Stimulated activated CD4-positive, alpha-beta T cell treated with anti-CD3 and anti-CD28 coated beads, Interleukin-4, amount 100 ng/mL, for 24 hours (primary cell): ENCODE measurements at places on chromosomes 6 and 20.

DNA sequence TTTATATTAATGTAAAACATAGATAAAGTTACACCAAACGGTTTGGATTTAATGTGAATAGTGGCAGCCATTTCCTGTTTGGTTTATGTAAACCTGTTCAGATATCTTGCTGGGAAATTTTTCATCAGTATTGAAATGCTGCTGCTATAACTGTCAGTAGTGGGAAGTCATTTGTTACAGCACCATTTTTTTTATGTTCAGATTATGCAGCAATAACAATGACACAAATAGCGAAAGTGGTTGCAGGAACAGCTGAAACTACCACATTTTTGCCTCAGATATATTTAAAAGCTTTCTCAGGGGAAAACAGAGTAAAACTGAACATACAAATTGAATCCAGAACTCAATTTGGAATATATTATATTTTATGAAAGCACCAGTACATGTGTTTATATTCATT, 128.8 kb upstream of the SIM1 start:
- no peak for DNase-seq

DNA sequence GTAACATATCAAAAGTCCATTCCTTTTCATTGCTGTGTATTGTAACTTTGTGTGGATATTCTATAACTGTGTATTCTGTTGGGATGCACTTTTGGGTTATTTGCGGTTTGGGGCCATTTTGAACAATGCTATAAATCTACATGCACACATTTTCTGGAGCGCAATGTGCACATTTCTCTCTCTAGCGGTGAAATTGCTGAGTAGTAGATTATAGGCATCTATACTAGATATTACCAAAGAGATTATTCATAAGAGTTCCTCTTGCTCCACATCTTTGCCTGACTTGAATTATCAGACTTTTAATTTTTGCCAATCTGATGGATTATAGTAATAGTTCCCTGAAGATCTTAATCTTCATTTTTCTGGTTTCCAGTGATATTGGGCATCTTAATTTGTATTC, 18.3 kb upstream of the FRK start:
- DNase-seq: no peak

- no peak for DNase-seq
Observed at GRCh38 chr6:113762641-113763040, 94.5 kb upstream of the MARCKS start.

GRCh38 chr6:67231092-67231491, 1404.0 kb upstream of the ADGRB3 start:
- no peak for DNase-seq

GRCh38 chr6:28478518-28478917, 35.2 kb upstream of the ZSCAN23 start:
- DNase-seq: no peak

DNA sequence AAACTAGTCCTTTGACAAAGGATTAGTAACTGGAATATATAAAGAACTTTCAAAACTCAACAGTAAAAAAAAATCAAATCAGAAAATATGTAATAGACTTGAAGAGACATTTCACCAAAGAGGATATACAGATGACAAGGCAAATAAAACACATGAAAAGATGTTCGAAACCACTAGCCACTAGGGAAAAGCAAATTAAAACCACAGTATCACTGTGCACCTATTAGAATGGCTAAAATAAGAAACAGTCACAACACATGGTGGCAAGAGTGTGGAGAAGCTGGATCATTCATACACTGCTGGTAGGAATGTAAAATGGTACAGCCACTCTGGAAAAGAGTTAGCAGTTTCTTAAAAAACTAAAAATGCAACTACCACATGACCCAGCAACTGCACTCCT, 14.9 kb downstream of the ZBTB2 start:
- DNase-seq: no peak

DNA sequence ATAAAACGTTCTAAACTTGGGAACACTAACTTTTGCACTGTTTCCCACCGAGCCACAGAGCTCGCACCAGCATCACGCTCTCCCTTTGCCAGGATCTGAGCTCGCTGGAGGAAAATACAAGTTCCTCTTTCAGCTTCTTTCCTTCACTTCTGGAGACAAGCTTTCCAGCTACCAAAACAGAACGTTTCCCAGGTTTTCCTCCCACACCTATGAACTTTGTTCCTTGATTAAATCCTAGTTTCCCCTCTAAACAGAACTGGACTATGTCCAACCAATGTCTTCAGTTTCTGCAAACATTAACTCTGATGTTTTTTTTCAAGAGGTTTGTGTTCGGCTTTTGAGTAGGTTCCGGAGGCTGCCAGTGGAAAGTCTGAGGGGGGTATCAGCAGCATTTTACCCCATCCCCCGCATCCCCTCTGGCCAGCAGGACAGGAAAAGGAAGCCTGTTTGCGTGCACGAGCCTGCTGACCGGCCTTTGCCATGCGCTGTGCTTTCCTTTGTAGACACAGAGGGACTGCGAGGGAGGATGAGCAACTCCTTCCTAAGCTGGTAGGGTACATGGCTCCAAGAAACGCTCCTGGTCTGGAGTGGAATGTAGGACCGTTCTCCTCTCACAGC, 135.5 kb downstream of the LY86 start:
- DNase-seq: no peak

- no peak for DNase-seq
Observed at GRCh38 chr6:31462026-31462963, 35.6 kb upstream of the MICB start.

DNA sequence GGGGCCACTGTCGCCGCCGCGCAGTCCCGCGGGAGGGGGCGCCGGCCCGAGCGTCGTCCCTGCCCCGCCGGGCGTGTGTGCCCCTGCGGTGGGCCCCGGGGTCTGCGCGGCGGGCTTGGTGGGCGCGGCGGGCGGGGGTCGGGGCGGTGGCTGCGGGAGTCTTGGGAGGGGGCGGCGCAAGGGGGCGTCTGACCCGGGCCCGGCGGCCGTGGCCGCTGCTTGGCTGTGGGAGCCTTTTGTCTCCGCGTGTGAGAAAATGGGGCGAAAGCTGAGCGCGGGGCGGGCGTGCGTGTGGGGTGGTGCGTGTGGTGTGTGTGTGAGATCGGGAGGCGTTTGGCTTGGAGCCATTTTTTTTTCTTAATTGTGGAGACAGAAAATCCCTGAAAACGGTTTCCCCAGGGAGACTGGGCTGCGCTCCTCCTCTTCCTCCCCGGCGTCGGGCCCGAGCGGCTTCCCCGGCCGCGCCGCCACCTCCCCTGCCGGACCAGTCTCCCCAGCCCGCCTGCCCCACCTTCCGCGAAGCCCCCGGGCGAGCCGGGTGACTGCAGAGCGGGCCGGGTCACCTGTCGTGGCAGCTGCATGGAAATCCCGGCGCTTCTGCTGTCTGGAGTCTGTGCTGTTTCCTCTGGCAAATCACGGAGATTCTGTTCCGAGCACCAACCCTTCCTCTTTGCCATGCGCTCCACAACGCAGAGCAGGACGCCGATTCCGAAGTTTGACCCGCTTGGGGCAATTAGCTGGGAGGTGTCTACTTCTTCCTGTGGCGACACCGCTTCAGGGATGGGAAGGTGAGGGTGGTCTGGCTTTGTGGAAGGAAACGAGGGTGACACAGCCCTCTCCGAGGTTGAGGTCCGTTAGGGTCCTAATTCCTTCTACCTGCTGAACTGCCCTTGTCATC, 64.4 kb downstream of the GTF2H5 start:
- DNase-seq: peak; percentile 40

GRCh38 chr6:151257985-151258445, 18.2 kb downstream of the AKAP12 start:
- no peak for DNase-seq
